ENCODE measurements at places on chromosomes 11 and 22.

- DNase-seq: no peak
Observed at GRCh38 chr11:119306373-119306890, 10.5 kb downstream of the MCAM start.

DNA sequence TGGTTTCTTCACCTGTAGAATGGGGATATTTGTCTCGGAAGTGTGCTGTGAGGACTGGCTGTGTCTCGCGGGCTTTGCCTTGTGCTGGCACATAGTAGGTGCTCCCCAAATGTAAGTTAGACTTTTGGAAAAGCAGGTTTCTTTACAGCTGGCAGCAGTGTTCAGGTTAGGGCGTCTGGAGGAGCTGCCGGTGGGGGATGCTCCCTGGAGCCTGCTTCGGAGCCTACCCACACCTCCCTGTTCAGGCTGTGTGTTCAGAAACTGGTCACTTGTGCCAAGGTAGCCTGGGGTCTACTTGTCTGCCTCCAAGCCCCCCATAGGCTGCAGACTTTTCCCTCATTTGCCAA is 60.0 kb downstream of the OTOG start:
- DNase-seq: no peak

DNA sequence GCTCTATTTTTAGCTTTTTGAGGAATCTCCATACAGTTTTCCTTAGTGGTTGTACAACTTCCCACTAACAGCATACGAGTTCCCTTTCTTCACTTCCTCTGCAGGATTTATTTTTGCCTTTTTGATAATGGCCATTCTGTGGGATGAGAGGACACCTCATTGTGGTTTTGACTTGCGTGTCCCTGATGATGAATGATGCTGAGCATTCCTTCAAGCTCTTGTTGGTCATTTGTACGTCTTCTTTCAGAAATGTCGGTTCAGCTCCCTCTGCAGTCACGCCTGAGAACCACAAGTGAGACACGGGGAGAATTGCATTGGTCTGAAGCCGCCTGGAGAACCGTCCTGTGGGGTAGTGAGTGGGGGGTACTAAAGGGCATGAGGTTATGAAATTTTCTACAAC is 2.0 kb upstream of the KRTAP5-10 start:
- no peak for DNase-seq

GRCh38 chr11:13259374-13259773 is 18.2 kb upstream of the BMAL1 start:
- DNase-seq: no peak
